ENCODE measurements at places on chromosomes 5 and 9.
A peak's percentile ranks its signal among the peaks of the same experiment; 100 is the strongest.

- no peak for DNase-seq
These were observed 312.0 kb upstream of the MSX2 start for GRCh38 chr5:174412374-174412773.

DNA sequence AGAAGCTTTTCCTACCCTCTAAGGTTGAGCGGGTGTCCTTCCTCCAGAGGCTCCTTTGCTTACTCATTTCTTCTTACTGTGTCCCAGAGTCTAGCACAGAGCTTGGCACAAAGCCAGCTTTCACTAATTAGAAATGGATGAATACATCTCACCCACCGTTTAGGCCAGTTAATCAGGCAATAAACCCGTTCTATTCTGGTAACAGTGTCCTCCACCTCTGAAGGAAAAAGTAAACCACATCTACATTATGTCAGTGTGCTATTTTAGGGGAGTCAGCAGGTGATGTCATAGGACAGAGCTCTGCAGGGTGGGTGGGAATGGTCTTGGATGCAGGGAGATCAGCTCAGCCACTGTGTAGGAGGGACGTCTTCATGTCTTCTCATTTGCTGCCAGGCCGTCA, 109.2 kb downstream of the OSTF1 start:
- no peak for DNase-seq

GRCh38 chr5:100828071-100828897, 74.8 kb downstream of the ST8SIA4 start:
- no peak for DNase-seq

- no peak for DNase-seq
These were observed 3.0 kb downstream of the SLC12A7 start for GRCh38 chr5:1108865-1109174.

- DNase-seq, result no peak
These were observed 407.4 kb downstream of the DTWD2 start for GRCh38 chr5:118580949-118581348.

DNA sequence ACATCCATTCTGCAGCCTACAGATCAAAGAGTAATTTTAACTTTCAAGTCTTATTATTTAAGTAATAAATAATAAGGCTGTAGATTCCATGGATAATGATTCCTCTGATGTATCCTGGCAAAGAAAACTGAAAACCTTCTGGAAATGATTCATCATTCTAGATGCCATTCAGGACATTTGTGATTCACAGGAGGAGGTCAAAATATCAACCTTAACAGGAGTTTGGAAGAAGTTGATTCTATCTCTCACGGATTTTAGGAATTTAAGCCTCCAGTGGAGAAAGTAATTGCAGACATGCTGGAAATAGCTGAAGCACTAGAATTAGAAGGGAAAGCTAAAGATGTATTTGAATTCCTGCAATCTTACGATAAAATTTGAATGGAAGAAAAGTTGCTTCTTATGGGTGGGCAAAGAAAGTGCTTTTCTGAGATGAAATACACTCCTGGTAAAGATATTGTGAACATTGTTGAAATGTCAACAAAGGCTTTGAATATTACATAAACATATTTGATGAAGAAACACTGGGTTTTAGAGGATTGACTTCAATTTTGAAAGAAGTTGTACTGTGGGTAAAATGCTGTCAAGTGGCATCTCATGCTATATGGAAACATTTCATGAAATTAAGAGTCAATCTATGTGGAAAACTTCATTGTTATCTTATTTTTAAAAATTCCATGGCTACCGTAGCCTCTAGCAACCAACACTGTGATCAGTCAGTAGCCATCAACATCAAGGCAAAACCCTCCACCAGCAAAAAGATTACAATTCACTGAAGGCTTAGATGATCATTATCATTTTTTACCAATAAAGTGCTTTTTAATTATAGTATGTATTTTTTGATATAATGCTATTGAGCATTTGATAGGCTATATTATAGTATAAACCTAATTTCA, 1141.0 kb downstream of the CDH12 start:
- no peak for DNase-seq

- peak; percentile 87 for DNase-seq
These were observed 74.2 kb downstream of the NTNG2 start for GRCh38 chr9:132235894-132236661.

DNA sequence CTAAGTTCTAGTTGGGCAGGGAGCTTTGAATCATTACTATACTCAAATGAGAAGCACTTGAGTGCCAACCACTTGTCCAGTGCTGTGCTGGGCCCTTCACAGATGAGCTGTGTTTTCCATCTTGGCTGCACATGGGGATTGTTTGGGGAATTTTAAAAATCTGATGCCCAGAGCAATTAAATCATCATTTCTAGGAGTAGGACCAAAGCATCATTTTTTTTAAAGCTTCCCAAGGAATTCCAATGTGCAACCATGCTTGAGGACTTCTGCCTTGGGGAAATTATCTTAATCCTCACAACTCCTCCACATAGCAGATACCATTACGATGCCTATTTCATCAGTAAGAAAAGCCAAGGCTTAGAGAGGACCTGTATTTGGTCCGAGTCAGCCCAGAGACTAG, 131.4 kb downstream of the TMEM174 start:
- no peak for DNase-seq

GRCh38 chr5:153584960-153585359, 94.5 kb downstream of the GRIA1 start:
- DNase-seq, result no peak

GRCh38 chr9:94872891-94873511, 146.5 kb downstream of the AOPEP start:
- no peak for DNase-seq

- no peak for DNase-seq
These were observed 1722.1 kb downstream of the MAT2B start for GRCh38 chr5:165227515-165227914.

GRCh38 chr5:98679963-98680362, 93.5 kb upstream of the RGMB start:
- no peak for DNase-seq

GRCh38 chr9:110156416-110156815, 51.5 kb downstream of the C9orf152 start:
- DNase-seq, result no peak

GRCh38 chr9:13395156-13395555, 115.7 kb upstream of the MPDZ start:
- no peak for DNase-seq

DNA sequence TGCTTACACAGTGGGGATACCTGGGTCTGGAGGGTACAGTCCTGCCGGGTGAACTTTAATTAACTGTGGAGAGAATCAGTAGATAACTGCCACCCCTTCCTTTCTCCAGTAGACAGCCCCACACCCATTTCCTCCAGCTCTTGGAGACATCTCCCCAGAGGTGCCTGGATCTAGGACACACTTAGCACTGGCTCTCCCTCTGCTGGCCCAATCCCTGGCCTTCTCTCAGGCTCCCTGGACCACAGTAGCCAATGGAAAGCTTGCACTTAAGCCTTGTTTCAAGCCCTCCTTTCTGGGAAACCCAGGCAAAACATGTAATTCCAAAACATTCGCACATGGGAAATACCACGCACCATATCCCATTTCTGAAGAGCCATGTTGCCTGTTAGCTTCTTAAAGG, 169.2 kb upstream of the GAS1 start:
- DNase-seq, result no peak

GRCh38 chr9:70152350-70152749, 106.4 kb upstream of the SMC5 start:
- DNase-seq, result no peak

- DNase-seq, result no peak
These were observed 246.9 kb downstream of the MPDZ start for GRCh38 chr9:13032585-13032984.

- no peak for DNase-seq
These were observed 267.2 kb downstream of the RAB3C start for GRCh38 chr5:58849921-58850667.

DNA sequence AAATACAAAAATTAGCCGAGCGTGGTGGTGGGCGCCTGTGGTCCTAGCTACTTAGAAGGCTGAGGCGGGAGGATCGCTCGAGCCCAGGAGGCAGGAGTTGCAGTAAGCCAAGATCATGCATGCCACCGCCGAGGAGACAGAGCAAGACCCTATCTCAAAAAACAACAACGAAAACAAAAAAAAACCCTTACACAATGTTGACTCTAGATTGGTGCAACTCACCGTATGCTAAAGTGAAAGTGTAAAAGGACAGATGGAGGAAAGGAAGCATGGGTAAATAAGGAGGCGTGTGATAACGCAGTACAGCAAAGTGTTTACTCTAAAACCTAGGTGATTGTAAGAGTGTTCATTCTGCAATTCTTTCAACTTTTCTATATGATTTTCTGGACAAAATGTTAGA, 15.9 kb upstream of the RUFY1 start:
- DNase-seq, result no peak

DNA sequence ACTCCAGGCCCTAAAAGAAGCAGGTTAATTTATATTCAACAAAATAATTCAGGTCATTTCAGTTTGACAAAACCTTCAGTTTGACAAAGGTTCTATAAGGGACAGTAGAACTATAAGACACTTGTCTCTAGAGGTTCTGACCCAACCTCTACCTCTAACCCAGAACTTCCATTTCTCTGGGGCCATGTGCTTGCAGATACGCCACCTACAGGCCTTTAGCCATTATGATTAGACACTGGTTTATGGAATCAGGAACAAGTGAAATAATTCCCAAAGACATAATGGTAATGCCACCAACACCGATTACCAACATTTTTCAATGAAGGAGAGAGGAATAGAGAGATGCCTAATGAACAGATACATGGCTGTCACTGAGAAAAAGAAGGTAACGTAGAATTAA, 733.9 kb downstream of the PRELID2 start:
- DNase-seq, result no peak

DNA sequence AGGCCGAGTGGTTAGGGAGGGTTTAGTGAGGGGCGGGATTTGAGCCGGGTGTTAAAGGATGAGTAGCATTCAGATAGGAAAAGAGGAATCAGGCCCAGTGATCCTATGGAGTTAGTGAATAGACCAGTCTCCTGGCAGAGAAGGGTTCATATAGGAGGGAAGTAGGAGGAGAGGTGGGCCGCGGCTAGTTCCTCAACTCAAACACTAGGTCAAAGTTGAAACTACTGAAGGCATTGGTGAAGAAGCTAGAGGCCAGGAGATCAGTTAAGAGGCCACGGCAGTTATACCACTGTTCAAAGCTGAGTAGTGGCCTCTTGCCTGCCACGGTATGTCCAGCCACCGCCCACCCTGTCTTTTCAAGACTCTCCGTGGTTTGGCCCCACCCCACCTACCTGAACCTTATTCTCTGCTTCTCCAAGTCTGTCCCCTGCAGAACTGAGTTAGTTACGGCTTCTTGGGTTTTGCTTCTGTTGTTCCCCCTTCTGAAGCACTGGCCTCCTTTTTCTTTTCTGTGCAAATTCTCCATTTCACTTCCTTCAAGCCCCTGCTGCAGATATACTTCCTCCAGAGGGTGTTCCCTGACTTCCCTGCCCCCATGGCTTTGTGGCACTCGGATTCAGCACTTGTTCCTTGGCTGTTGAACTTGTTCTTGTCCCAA, 1.8 kb downstream of the ZBTB34 start:
- DNase-seq, result no peak

- DNase-seq, result no peak
These were observed 188.5 kb upstream of the GRAMD2B start for GRCh38 chr5:126234563-126235195.

DNA sequence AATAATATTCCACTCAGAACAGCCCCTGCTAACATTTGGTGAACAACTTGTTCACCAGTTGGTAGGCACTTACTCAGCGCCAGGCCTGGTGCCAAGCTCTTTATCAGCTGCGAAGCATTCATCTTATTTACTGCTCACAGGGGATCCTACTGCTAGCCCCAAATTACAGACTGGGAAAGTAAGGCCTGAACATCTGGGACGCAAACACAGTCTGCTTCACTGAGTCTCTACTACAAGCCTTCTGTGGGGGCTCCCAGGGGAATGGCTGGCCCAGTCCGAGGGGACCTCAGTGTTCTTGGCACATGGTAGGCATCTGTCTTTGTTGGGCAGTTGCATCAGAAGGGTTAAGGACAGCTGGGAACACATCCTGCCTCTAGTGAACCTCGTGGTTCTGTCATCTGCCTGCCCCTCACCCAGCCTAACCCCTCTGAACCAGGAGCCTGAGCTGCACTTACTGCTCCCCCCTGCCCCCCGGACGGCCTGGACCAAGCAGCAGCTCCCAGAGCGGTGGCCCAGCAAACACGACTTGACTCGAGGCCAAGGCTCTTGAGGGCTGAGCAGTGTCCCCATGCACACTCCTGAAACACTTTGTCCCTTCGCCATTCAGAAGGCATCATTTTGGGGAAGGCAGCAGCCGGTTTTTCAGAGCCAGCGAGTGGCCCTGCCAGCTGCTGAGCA, at the start of gene PHYHD1:
PHYHD1 (plus strand) TSS at position 602 of the 678 bp plus-strand sequence. CDS start 1,342 bp downstream, outside the sequence.
- DNase-seq, result no peak

DNA sequence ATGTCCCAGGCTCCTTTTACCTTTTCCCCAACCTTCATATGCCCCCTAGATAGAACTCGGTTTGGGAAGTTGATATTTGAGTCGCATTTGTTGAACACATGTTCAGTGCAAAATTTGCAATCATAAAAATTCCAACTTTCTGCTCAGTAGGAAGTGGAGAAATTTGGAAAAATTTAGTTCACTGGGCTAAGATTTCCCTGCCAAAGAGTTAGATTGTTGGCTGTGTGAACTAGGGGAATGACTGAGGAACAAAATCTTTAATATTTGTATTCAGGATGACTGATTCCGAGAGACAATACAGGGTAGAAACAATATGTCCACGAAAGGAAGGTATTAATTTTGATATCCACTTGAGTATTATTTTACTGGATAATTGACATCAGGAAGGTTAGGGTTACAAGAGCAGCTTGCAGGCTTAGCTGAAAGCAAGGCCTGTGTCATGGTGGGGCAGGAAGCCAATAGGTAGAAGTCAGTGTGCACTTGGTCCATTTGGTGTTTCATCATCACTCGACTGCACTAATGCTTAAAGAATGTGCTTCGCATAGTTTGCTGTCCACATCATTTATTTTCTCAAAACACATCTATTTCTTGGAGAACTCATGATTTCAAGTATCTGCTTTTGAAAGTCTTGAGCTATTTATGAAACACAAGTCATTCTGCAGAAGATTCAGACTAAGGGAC, 59.4 kb upstream of the GNA14 start:
- DNase-seq, result no peak

DNA sequence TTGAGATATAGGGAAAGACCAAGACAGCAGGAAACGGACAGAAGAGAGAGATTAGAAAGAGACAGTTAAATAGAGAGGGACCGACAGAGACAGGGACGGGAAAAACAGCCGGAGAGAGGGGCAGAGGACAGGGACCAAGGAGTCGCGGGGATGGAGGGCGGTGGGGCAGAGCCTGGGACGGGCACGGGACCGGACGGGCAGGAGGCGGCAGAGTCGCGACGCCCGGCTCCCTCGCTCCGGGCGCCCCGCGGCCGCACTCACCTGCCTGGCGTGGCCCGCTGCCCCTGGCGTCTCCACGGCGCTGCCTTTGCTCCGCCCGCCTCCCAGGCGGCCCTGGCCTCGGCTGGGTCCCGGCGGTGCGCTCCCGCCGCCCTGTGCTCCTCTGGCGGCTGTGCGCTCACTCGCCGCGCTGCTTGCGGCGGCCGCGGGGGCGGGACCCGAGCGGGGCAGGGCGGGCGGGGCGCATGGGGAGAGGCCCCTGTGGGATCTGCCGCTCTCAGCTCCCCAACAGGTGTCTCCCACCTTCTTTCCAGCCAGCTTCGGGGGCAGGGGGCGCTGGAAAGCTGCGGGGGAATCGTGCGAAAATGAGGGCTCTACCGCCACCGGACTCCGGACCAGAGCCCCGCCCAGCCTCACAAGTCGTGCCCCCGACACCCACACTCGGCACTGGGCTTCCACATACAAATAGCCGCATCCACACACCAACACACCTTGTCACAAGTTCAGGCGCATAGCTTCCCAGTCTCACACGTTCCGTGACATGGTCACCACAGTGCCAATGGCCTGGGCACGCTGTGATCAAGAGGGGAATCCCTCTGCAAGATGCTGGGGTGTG, at the start of gene ARID3C:
ARID3C (minus strand) TSS at position 411 of the 835 bp plus-strand sequence. CDS start 1,052 bp downstream, outside the sequence.
- peak; percentile 44 for DNase-seq

Measured in activated naive CD8-positive, alpha-beta T cell treated with anti-CD3 and anti-CD28 coated beads, Interleukin-2, amount 50 U/mL, for 24 hours (primary cell).